ENCODE measurements at places on chromosomes 1 and 21.

DNA sequence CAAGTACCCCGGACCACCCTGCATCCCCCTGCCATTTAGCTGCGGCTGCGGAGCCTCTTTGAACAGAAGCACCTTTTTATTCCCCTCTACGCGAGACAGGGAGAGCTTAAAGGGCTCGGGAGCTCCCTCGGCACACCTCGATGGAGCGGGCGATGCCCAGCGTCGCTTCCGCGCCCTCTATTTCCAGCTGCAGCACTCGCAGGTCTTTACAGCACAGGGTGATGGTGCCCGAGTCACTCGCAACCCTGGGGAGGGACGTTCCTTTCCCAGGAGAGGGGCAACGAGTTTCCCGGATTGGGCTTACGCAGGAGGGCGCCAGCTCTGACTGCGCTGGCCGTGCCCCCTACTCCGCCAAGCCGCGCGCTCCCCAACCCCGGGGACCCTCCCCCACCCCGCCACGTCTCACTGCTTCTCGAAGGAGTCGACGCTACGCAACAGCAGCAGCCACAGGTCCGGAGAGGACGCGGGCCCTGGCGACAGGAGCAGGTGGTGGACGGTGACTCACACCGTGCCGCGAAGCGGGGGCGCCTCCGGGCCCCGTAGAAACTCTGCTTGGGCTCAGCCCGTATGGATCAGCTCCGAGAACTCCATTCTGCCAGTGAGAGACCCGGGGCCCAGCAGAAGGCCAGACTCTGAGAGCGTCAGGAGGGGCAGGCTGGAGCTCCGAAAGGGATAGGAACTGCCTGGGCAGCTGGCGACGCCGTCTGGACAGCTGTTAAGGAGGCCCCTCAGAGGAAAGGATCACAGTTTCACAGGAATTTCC is 5.8 kb upstream of the FAM167B start:
- no peak for DNase-seq

DNA sequence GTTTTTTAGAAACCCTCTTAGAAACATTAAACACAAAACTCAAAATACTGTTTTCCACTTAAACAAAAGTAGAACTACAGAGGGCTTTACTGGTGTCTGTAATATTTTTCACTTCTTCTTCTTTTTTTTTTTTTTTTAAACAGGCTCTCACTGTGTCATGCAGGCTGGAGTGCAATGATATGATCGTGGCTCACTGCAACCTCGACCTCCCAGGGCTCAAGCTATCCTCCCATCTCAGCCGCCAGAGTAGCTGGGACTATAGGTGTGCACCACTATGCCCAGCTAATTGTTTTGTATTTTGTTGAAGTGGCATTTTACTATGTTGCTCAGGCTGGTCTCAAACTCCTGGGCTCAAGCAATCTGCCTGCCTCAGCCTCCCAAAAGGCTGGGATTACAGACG is 194.8 kb downstream of the DAB1 start:
- DNase-seq: no peak

GRCh38 chr1:117678246-117678977 is 72.6 kb downstream of the TENT5C start:
- no peak for DNase-seq

DNA sequence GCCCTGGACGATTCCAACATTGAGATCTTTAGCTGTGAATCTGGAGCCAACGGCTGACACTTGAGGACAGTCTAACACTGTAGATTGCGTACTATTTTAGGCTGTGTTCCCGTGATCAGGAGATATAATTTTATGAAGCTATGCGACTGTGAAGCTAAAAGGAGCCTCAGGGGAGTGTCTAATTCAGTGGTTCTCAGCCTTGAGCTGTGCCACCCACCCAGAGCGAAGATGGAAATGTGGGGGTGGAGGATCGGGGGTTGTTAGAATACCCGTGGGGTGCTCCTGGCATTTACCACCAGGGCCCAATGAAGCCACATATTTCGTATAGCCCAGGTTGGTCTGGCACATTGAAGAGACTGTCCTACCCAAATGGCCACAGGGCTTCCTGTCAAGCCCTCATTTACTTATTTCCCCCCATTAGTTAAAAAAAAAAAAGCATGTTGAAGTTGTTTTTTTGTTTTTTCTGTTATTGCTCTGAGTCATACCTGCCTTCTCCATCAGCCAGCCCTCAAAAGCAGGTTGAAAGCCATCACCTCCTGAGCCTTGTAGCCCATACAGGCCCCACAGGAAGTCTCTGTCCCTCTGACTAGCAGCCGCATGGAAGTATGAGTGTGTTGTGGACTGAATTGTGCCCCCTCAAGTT is 141.7 kb downstream of the GALNT2 start:
- peak; percentile 9 for DNase-seq

DNA sequence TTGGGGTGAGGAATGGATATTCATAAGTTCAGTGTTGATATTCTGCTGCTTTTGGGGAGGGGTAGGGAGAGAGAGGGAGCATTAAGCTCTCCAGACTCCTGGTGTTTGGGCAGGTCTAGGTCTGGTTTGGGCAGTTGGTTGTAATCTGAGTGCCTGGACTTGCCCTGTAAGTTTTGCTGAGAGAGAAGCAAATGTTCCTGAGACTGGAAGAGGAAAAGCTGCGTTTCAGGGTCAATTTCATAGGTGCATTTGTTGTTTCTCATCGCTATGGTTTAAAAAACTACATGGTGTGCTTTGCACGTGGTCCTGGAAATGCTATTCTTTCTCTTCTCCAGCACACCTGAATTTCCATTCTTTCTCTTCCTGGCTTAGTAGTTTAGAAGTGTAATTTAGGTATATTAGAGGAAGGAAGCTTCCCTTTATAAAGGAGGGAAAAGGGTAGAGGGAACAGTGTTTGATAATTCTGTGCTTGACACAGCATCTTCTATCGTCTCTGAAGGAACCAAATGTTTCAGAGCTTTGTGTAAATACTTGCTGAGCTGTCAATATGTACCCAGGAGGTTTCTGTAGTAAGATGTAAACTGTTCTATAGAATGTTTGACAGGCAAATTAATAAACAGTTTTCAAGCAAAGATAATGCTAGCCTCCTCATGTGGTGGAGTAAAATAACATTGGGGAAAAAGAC is 6.3 kb downstream of the ARID1A start:
- DNase-seq: no peak

GRCh38 chr1:32062867-32063230 is 9.9 kb upstream of the TMEM39B start:
- DNase-seq: no peak

DNA sequence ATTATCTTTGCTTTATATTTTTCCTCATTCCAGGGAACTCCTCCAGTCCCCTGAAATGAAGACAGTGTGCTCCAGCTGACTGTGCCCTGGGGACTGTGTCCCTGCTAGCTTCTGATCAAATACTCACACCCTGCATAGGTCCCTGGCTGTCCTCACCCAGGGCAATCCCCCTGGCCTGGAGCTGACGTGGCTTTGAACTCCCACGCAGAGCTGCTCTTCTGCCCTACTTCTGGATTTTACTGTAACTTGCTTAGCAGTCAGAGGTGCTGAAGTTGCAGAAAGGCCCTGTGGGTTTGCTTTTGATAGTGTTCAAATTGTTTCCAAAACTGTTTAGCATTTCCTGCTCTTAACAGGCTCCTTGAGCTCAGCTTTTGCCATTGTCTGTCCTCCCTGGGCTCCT is 186.5 kb downstream of the FASLG start:
- DNase-seq: peak; percentile 49

DNA sequence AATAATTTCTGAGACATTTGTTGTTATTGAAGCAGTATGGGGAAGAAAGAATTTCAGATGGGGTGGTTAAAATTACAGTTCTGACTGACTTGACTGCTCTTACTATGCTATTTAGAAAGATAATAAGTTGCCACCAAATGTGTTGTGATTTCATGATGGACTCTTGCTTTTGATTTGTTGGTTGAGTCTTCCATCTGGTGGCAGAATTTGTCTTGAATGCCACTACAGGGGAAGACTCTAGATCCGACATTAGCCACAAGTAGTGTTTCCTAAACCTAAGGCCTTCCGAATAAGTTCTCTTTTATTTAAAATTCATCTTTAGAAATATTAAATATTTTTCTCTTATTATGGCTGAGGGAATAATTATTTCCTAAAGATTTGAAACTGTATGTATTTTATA is 190.9 kb upstream of the ADGRL4 start:
- DNase-seq: no peak

DNA sequence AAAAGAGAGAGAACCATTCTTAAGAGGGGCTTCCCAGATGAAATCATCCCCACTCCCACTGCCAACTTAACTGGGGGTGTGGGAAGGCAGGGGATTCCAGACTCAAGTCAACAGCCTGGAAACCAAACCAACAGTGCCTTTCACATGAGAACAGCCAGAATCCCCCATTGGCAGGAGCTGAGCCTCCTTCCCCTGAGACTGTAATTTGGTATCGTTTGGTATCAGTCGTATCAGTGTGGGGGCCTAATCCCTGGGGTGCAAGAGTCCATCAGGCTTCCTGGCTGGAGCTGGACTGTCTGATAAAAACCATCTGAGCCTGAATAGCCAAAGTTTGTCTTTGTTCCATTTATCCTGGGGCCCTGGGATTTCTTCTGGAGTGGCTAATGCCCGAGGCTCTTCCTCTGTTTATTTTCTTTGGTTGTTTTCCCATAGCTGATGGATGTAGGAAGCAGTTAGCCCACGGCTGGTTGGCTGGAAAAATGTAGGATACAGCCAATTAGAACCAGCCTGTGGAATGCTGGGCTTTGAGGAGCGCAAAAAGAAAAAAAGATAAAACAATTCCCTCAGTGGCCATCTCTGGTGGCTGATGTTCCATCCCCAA is 84.6 kb downstream of the LAMC2 start:
- no peak for DNase-seq

DNA sequence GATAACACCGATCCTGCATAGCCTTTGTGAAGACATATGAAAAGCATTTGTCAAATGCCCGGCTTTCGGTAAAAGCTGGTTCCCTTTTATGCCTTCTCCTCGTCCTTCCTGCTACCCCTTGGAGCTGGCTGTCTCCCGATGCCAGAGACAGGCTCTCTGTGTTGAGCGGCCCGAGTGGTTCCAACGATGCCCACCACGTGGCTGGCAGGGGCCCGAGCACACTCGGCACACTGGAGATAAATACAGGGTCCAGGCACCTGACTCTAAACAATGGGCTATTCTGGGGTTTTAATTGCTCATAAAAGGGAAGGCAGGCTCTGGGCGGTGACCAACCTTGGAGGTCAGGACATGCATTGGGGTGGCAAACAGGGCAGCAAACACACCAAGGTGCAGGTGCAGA is 207.1 kb downstream of the HIVEP3 start:
- no peak for DNase-seq

DNA sequence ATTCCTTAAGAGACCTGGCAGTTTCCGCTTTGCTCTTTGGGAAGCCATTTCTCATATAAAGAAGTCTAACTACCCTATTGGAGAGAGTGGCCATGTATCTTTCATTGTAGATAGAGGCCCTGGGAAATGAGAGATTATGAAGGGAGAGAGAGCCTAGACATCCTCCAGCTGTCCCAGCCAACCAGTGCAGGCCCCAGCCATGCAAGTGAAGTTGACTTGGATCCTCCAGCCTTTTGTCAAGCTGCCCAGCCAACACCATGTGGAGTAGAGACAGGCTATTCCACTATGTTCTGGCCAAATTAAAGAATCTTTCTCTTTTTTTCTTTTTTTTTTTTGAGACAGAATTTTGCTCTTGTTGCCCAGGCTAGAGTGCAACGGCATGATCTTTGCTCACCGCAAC is 7.1 kb upstream of the ANP32E start:
- DNase-seq: no peak

DNA sequence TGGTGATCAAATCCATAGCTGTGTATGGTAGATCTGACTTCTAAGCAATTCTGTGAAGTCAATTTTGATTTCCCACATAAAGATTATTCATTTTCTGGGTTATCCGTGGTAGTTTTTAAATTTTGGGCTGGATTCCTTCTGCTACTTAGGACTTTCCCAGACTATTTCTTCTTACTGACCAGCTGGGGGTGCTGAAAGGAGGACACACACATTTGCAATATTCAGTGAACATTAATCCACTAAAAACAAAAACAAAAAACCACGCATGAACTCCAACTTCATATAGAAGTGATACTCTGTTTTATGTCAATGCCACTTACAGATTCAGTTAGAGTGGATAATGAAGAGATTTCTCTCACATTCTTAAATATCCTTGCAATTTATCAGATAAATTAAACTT is 105.4 kb downstream of the KCTD3 start:
- DNase-seq: no peak

DNA sequence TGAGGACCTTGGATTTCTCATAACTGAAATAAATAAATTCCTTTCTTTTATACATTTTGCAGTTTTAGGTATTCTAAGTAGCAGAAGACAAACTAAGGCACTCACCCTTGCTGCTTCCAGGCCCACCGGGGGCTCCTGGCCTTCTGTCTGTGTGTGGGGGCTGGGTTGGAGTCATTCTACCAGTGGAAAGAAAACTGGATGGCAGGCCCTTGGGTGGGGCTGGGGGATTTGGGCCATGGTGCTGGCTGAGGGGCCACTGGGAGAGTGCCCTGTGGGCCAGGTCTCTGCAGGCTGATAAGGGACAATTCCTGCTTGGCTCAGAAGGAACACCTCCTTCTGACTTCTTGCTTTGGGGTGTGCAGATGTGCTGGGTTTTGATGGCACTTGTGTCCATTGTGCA is 54.0 kb upstream of the CSF3R start:
- DNase-seq: no peak

DNA sequence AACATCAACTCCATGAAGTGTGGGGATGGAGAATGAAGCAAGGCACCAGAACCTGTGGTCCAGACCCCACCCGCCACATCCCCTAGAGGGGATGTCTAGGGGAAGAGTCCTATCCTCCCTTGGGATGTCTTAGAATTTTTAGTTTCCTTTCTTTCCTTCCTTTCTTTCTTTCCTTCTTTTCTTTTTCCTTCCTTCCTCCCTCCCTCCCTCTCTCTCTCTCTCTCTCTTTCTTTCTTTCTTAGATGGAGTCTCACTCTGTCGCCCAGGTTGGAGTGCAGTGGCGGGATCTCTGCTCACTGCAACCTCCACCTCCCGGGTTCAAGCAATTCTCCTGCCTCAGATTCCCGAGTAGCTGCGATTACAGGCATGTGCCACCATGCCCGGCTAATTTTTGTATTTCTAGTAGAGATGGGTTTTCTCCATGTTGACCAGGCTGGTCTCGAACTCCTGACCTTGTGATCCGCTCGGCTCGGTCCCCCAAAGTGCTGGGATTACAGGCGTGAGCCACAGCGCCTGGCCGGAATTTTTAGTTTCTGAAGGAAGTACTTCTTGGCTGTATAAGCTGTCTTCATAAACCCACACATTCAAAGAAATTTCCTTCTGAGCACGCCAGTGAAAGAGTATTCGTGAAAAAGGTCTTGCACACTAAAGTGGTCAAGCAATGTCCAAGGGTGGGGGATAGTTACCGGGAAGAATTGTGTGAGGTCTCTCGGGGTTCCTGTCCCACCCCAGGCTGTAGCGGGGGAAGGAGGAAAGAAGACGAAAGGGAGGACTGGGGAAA is 20.8 kb upstream of the LEFTY2 start:
- no peak for DNase-seq

GRCh38 chr1:111209622-111210021 is 9.2 kb upstream of the DENND2D start:
- DNase-seq: no peak

- DNase-seq: peak; percentile 11
Observed at GRCh38 chr1:20660847-20661206, 342 bp downstream of the DDOST start.

- no peak for DNase-seq
Observed at GRCh38 chr21:26967062-26967913, at the start of gene ADAMTS5. TSS of gene ADAMTS5 (minus strand) at chr21:26967088. CDS start at chr21:26966391, 697 bp downstream.

Data from activated CD4-positive, alpha-beta T cell treated with anti-CD3 and anti-CD28 coated beads for 4 hours (primary cell).